Activated T-cell treated with anti-CD3 and anti-CD28 coated beads for 1 hour (primary cell): ENCODE measurements at places on chromosomes 7 and 10.

GRCh38 chr10:125363791-125364190 lies 203.4 kb upstream of the CTBP2 start:
- no peak for DNase-seq

- no peak for DNase-seq
Measured at GRCh38 chr7:55548295-55548731, 24.0 kb downstream of the VOPP1 start.

DNA sequence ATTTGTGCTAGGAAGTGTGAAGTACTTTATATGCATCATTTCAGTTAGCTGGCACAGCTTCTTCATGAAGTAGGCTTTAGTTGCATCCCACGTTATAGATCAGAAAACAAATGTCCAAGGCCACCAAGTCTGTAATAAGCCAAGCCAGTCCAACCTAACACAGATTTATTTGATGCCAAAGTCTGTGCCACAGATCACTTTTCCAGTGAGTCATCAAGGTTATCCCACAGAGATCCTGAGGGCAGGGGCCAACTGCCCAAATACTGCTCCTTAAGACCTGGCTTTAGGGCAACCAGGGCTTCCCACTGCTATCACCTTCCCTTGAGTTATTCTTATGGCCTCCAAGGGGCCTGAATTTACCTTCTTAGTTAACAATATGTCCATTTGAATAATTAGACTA lies 1340.4 kb downstream of the XPNPEP1 start:
- DNase-seq, result no peak

DNA sequence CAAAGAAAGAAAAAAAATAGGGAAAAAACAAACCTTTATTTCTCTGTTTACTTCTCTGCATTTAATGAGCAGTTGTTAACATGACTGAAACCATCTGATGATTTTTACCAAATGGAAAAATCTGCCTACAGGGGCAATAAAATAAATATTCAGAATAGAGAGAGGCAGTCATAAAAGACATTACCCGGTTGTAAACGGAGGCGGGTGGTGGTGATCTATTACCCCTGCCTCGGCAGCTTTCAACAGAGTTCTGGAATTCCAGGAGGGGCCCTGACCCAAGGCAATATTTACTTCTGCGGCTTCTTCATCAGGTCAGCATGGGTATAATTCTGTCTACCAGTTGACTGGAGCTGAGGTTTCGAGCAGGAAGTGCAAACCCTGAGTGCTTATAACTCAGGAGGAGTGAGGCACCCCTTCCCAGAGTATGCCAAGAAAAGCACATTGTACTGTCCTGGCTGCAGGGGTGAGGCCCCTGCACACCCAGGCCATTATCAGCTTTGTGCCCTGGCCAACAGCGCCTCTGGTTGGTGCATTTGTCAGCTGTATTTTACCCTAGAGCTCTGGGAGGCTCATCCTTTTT lies 8.2 kb upstream of the CXCL12 start:
- DNase-seq, result no peak

DNA sequence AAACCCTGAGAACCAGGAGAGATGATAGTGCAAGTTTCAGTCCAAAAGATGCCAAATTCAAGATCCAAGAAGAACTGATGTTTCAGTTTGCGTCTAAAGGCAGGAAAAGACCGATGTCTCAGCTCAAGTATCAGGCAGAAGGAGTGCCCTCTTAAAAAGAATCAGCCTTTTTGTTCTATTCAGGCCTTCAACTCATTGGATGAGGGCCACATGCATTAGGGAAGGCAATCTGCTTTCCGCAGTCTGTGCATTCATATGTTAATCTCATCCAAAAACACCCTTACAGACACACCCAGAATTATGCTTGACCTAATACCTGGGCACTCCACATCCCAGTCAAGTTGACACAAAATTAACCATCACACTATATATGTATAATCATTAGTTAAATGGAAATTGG lies 45.2 kb downstream of the DNAJB9 start:
- no peak for DNase-seq

DNA sequence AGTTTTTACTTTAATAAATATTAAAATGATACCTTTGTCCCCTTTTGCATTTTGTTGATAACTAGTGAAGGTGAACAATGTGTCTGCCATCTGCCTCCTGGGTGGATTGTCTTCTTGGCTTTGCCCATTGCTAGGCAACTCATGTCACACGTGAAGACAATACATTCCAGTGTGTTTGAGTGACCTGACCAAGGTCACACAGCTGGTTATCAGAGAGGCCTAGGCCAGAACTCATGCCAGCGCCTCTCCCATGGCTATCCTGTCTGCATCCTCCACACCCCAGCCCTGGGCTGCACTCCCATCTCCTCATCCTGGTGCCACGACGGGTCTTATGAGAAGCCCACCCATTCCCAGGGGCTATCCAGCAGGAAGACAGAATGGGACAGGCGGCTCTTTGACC lies 108.7 kb downstream of the PLCE1 start:
- no peak for DNase-seq

- DNase-seq, result no peak
Measured at GRCh38 chr7:86558680-86559501, 84.8 kb upstream of the GRM3 start.

DNA sequence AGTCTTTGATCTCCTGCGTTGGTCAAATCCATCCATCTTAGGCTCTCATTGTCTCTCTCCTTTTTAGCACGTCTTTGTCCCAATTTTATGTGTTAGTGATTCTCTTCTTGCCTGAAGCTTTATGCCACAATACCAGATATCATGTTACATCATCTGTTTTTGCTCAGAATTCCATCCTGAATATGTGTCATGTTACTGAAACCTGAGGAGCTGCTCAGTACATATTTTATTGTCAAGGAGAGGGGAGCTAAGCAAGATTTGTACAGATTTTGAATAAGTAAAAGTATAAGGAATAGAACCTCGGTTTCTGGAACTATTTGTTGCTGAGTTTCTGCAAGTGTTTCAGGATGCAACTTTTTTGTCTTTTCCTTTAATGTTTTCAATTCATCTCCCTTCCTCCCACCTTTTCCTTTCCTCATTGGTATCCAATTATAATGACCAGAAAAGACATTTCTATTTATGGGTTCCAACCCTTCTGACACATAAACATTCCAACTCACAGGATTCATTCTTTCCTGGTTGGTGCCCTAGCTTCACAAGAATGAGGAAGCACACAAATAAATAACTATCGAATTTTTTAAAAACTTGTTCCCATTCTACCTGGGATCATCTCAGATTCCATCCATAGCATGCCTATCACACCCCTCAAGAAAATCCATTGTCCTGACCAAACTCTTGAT lies 291.8 kb downstream of the CRPPA start:
- DNase-seq, result no peak

DNA sequence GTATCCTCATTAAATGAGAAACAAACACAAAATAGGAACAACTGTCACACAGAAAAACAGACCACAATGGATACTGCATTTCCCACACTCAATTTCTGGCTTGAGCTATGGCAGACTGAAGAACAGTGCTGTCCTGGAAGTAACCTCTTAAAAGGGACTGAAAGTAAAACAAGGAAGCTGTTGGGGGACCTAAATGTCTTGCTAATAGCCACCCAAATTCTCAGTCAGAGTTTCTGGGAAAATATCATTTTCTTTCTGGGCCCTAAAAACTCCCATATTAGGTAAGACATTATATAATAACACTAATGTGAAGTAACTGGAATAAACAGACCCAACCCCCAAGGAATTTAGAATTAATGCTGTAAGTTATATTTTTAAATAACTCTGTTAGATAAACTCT lies 80.9 kb upstream of the TFEC start:
- DNase-seq, result no peak

GRCh38 chr10:74306227-74306982 lies 155.4 kb downstream of the ADK start:
- no peak for DNase-seq

DNA sequence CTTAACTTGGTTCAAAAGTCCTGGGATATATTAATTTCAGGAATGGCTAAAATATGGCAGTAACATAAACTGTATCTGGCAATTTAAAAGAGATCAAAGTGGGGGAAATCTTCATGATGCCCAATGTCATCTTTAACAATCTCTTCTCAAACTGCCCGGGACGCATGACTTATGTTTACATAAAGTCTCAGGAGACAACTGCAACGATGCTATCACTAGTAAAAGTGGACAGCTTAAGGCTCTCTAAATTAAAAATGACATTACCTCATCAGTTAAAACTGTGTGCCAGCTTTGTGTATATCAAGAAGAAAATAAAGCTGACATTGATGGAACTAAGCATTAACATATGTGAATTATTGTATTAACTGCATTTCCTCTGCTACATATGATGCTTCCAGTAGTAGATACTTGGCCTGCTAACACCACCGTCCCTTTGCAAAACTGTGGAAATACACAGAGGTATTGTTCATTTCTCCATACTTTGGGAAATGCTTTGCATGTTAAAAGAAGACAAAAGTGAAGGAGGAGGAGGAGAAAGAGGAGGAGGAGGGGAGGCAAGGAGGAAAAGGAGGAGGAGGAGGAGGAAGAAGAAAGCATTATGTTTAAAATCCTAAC lies 62.4 kb downstream of the NRP1 start:
- DNase-seq, result no peak

GRCh38 chr10:35921866-35922350 lies 279.8 kb upstream of the FZD8 start:
- DNase-seq, result no peak

GRCh38 chr10:86321568-86321967 lies 45.0 kb downstream of the GRID1 start:
- no peak for DNase-seq

DNA sequence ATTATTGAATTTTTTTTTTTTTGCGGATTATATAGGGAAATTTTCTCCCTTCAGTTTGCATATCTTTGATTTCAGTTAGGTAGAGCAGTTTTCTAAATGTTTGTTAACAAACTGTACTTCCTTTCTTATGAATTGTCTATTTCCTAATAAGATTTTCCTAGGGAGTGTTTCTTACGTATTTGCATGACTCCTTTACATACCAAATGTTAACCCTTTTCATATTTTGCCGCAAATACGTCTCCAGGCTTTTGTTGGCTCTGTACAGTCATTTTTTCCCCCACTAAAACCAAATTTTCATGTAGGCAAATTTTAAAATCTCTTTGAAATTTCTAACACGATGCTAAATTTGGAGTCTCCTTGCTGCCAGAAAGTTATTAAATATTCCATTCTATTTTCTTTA lies 1.9 kb upstream of the FRAT2 start:
- DNase-seq, result no peak

GRCh38 chr7:36598054-36598674 lies 126.1 kb downstream of the AOAH start:
- DNase-seq, result no peak

GRCh38 chr7:92661651-92662050 lies 71.5 kb upstream of the FAM133B start:
- DNase-seq, result no peak

DNA sequence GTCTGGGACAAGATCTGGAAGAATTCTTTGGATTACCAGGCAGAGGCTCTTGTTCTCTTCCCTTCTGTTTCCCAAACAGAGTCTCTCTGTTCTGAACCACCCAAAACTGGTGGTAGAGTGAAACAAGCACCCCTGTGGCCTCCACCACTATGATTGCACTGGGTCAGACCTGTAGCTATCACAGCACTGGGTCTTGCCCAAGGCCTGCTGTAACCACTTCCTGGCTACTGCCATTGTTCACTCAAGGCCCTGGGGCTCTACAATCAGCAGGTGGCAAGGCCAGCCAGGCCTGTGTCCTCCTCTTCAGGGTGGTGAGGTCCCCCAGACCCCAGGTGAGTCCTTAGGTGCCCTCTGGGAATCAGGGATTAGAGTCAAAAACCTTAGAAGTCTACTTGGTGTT lies 4.1 kb upstream of the LRRC17 start:
- DNase-seq, result no peak

DNA sequence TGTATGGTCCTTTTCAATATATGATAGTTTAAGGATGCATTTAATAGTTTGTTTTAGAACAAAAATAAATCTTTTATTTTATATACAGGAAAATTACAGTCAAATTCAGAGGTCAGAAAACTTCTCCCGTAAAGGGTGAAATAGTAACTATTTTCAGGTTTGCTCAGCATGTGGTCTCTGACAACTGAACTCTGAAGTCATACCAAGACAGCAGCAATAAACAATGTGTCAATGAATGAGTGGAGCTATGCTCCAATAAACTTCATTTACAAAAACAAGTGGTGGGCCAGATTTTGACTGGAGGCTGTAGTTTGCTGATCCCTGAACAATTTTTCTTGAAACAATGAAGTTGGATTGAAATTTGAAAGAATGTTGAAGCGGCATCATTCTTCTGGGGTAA lies 123.6 kb downstream of the ZNF248 start:
- DNase-seq, result no peak

- DNase-seq, result no peak
Measured at GRCh38 chr7:30252885-30253795, 31.3 kb upstream of the ZNRF2 start.

DNA sequence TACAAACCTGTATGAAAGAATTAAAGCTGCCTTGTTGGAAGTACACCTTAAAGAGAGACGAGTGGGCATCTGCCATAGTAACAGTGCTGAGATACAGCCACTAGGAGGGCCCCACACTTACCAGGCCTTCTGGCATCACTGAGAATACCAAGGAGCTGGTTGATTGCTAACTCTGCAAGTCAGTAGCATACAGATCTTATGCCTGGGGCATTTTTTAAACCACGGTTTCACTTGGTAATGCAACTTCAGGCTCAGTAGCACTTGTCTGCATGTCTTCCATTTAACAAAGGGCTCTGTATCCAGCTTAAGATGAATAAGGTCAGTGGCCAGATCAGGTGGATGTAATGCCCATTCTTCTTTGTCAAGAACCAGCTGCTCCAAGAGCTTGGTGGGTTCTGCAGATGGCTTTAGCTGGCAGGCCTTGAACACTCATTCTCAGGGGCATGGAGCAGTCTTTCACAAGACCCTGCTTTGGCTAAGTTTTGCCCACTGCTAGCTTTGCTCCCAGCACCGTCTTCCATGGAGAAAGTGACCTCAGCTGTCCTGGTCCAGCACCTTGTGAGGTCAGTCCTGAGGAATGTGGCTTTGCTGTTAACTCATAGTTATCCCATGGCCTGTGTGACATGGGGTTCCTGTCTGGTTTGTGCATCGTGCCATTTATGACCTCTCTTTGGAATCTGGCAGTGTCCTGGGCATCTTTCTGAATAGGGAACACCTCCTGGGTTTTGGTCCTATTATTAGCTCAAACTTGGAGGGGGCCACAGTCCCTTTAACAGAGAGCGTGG lies 68.1 kb downstream of the BMPER start:
- DNase-seq, result no peak

GRCh38 chr7:97418312-97418711 lies 300.8 kb downstream of the SDHAF3 start:
- no peak for DNase-seq

GRCh38 chr10:65496541-65496940 lies 1429.3 kb upstream of the LRRTM3 start:
- DNase-seq, result no peak

DNA sequence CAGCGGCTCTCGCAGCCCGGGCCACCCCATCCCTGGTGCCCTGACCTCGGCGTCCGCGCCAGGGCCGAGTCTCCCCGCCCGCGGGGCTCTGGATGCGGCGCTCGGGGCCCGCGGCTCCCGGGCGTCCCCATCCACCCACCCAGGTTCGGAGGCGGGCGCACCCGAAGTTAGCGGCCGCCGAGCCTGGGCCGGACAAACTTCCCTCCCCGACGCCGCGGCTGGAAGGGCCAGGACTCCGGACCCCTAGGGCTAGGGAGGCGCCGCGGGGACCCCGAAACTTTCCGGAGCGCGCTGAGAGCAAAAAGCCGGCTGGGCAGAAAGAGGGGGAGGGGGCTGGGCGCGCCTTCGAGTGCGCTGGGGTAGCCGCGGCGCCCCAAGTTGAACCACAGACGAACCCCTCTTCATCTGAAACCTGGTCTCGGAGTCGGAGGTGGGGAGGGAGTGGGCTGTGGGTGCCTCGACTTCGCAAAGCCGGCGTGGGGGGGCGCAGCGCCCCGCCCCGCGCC lies 3.7 kb upstream of the ELFN1 start:
- DNase-seq, result no peak
